Activated naive CD8-positive, alpha-beta T cell treated with anti-CD3 and anti-CD28 coated beads, Interleukin-2, amount 10 ng/mL, durations not matched to agents 7 days and 5 days (primary cell): ENCODE measurements at places on chromosomes 11 and 22.
A peak's percentile ranks its signal among the peaks of the same experiment; 100 is the strongest.

GRCh38 chr11:126457817-126458216, 102.3 kb downstream of the ST3GAL4 start:
- DNase-seq = no peak

GRCh38 chr11:116687458-116688201, 85.2 kb downstream of the BUD13 start:
- no peak for DNase-seq

DNA sequence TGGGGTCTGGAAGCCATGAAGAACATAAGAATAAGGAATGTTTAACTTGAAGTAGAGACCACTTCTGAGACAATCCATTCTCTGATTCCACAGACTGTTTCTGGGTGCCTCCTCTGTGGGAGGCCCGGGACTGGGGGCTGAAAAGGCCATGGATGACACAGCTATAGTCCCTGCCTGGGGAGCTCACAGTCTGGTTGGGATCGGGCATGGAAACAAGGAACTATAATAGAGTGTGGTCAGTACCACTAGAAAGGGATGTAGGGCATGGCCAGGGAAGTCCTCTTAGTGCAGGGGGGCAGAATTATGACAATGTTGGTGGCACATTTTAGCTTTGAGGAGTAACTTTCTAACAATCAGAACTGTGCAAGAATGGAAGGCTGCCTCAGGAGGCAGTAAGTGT, 9.2 kb upstream of the KCNE3 start:
- no peak for DNase-seq

DNA sequence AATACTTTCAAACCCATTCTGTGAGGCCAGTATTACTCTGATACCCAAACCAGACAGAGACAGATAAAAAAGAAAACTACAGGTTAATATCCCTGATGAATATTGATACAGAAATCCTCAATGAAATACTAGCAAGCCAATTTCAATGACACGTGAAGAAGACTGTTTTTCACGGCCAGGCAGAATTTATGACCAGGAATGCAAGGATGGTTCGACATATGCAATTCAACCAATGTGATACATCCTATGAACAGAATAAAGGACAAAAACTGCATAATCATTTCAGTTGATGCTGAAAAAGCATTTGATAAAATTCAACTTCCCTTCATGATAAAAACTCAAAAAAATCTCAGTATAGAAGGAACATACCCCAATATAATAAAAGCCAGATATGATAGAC, 44.5 kb downstream of the SLC22A24 start:
- no peak for DNase-seq

DNA sequence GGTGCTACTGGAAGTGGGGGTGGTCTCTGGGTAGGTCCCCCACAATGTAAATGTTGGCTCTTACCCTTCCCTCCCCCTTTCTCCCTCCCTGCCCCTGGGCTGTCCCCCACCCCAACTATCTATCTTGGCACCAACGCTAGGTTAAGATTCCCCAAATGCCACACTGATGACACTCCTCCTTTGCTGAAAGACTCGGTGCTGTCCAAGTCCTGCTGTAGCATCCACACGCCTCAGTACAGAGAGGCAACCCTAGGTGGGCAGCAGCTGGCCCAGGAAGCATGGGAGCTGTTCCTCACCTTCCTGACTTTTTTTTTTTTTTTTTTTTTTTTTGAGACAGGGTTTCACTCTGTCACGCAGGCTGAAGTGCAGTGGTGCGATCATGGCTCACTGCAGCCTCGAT, 3.4 kb upstream of the KCTD17 start:
- no peak for DNase-seq

- no peak for DNase-seq
These were observed 10.5 kb downstream of the KIAA0930 start for GRCh38 chr22:45230026-45230721.

GRCh38 chr22:22168190-22168940, 76.2 kb upstream of the VPREB1 start:
- no peak for DNase-seq

DNA sequence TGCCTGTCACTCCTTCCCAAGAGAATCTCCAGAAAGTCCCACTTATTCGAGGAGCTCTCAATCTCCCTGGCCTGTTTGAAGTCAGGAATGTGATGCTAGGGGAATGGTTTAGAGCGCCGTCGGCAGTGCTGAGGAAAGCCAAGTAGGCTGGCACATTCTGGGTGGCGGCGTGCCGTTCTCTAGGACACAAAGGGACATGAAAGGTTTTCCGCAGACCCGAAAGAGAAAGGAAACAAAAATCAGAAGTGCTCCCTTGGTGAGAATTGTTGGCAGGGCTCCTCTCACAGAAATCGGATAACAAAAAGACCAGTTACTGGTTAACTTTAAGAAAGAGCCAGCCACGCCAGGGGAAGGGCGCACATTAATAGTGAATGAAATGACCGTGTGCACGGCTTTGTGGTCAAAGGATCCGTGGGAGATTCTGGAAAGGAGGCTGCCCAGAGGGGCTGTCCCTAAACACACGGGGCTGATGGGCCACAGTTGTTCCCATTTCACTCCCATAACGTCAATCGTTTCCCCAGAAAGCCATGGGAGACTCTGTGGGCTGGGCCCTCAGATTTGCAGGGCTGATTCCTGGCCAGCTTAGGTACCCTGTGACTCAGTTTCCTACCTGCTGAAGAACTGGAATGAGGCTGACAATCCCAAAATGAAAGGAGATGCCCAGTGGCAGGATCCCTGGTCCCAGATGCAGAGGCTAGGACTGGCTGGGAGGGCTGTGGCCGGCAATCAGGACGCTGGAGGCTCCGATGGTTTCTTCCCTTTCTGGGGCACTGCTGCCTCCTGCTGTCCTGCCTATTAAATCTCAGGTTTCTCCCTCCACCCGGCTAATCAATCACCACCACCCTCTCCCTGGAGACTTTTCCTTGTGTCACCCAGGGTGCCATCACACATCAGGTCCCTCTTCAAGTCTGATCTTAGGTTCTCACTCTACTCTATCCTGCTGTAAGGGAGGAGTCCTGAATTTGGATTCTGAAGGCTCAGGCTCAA, 82.3 kb downstream of the RCN1 start:
- peak; percentile 30 for DNase-seq

DNA sequence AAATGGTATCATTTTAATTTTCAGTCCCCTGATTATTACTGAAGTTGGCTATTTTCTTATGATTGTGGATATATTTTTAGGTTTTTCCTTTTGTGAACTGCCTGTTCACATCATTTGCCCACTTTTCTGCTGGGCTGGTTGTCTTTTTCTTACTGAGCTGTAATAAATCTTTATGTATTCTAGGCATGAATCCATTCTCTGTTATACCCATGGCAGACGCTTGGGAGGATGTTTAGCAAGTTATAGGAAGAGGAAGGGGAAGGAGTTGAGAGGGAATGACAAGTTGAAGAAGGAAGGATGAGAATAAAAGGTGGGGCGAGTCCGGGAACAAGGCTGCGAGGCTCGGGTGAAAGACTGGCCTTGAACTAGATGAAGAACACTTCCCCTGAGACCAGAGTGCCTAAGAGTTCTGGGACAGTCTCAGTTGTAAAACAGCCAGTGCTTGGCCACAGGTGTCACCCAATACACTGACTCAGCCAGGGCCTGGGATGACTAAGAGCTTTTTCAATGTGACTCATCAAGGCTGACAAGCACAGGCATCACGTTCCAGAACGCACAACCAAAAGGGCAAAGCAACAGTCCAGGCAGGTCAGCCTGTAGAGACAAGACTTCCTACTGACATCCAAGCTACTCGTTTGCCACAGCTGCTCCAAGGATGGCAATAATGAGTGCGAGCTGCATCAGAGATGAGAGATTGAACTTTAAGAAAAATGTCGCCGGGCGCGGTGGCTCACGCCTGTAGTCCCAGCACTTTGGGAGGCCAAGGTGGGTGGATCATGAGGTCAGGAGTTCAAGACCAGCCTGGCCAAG, 35.2 kb downstream of the LRFN4 start:
- DNase-seq = no peak

DNA sequence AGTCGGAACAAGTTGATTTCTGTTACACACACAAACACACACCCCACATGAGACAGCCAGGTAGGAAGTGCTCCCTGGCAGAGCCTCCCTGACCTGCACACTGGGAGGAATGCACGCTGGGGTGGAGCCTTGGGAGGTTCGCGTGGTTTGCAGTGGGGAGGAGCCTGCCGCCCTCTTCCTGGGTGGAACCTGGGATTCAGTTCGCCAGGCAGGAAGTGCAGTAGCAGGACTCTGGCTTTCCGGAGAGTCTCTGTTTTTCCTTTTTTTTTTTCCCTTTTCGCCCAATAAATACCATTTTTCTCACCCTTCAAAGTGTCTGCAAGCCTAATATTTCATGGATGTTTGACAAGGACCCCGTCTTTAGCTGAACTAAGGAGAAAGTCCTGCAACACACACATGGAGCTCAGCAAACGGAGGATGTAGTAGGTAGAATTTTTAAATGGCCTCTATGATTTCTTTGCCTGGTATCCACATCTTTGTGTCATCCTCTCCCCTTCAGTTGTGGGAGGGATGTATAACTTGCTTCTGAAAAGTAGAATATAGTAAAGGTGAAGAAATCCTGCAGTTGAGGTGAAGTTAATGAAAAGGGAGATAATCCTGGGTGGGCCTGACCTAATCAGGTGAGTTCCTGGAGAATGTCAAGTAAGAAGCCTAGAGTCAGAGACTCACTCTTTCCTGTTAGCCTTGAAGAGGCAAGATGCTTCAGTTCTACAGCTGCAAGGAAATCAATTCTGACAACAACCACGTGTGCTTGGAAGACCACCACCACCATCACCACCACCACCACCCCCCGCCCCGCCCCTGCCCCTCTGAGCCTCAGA, 72.9 kb downstream of the PIWIL4 start:
- DNase-seq = no peak

- DNase-seq = peak; percentile 68
These were observed 12.9 kb upstream of the CDKN1C start for GRCh38 chr11:2898366-2899079.

GRCh38 chr11:100735949-100736675, 49.0 kb downstream of the ARHGAP42 start:
- DNase-seq = no peak

- no peak for DNase-seq
These were observed 83.7 kb downstream of the CACNG2 start for GRCh38 chr22:36619797-36620399.

DNA sequence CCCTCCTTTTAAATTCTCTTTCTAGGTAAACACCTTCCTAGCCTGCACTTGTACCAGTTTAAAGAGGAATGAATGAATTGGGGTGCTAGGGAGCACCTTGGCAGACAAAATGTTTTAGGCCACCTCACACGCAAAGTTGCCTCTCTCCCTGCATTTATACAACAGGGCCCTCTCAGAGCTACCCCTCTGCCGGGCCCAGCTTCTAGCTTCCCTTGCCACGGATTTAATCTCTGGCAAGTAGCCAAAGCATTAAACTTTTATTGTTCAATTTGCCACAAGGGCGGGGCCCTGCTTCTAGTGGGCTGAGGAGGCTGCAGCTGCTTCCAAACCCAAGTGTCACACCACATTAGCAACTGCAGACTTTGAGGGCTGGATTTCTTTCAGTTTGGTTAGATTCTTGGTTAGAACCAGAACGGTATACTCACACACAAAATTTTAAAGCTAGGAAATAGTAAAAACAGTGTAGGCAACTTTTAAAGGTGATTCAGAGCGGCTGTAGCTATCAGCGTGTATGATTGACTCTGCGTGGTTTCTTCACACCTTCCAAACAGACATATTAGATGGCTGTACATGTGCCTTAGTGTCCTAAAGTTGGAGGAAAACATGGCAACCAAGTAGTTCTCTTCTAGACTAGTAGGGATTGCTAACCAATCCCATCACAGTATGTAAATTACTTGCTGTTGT, 6.5 kb downstream of the KREMEN1 start:
- DNase-seq = no peak

- peak; percentile 25 for DNase-seq
These were observed 26.6 kb downstream of the RELT start for GRCh38 chr11:73402834-73403185.

- no peak for DNase-seq
These were observed 409.5 kb downstream of the MIAT start for GRCh38 chr22:27066856-27067255.

- DNase-seq = no peak
These were observed 800 bp downstream of the KCTD21 start for GRCh38 chr11:78187366-78188285.

DNA sequence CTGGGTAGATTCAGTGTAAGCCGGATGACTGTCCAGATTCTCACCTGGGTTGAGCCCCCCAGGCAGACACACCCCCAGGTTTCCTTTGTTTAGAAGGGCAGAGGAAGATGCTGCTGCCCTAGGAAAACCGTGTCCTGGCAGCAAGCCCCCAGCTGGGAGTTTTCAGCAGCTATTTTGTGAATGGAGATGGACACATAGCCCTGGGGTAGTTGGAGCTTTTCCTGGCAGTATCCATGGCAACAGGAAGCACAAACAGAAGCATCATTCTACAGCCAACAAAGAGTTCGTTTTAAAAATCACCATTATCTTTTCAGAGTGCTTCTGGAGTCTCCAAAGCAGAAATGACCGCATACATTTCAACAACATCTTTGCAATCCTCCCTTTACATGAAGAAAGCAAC, 245.5 kb downstream of the BRD1 start:
- DNase-seq = no peak

GRCh38 chr11:45890886-45891550, 5.6 kb downstream of the MAPK8IP1 start:
- no peak for DNase-seq

DNA sequence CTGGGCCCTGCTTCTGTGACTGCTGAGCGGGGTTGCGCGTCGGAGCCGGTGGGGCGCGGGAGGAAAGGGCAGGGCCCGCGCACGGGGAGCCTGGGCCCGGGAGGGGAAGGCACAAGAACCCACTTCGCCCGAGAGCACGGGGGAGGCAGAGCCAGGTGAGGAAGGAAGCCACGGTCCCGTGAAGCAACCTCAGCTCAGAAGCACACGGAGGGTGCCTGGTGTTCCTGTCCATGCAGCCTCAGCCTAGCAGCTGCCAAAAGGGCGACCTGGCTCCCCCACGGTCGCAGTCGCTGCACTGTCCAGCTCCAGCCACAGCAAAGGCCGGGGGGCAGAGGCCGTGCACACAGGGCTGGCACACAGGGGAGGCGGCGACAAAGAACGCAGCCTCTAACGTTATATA, 9.3 kb upstream of the CDC42BPG start:
- DNase-seq = peak; percentile 48
